Activated CD4-positive, alpha-beta T cell treated with anti-CD3 and anti-CD28 coated beads, Interleukin-2, amount 10 ng/mL, durations not matched to agents 24 days and 14 days (primary cell): ENCODE measurements at places on chromosomes 7 and 10.

DNA sequence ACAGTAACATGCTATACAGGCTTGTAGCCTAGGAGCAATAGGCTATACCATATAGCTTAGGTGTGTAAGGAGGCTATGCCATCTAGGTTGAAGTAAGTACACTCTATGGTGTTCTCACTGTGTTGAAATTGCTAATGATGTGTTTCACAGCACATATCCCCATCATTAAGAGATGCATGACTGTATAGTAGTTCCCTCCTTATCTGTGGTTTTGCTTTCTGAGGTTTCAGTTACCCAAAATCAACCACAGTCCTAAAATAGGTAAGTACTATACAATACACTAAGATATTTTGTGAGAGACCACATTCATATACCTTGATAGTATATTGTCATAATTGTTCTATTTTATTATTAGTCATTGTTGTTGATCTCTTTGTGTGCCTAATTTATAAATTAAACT lies 12.7 kb downstream of the FZD1 start:
- no peak for DNase-seq

DNA sequence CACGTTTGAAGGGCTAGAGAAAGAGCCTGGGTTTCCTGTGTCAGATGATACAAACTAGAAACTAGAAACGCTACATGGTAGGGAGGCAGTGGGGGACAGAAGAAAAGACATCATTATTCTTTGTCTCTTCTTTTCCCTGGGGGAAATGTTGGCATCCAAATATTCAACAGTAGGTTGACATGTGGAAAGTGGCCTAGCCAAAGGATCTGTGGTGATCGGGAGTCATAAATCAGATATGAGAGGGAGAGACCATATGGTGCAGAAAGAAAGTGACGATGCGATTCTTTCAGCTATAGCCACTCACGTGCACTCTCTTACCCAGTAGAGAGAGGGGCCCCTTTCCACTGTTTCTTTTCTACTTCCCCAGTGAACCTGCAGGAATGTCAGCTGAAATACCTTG lies 964.7 kb downstream of the LRMDA start:
- no peak for DNase-seq

DNA sequence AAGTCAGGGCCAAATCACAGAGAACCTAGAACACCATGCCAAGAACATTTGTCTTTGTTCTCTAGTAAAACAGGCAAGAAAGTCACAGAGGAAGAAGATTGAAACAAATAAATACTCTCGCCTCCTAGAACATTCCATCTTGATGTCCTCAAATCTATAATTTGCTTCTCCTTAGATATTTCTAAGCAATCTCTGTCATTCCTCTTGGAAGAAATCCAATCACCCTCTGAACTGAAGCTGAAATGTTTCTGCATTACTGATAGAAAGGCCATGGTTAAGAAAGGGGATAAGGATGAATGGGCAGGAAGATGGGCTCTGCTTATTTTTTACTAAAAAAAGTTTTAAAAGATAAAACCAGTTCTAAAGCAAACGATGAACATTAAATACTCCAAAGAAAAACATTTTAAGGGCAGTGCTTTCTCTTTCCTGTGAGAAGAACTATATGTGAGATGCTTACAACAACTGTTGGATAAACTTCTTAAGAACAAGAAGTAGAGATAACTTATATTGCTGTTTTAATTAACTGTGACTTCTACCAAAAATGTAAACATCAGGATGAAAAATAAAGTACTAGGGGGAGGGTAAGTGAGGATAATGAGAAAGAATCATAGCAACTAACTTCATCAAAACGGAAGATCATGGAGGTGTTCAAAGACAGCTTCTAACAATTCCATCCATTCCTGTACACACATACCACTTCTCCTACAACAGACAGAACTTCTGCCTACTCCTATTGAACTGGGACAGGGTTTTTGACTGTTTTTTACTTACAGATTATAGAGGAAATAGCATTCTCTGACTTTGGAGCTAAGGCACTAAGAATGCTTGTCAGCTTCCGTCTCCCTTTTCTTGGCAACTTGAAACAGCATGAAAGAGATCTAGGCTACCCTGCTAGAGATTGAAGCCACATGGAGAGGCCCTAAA lies 153.0 kb upstream of the LRRTM3 start:
- no peak for DNase-seq

GRCh38 chr7:139901056-139901795 lies 72.2 kb downstream of the TBXAS1 start:
- no peak for DNase-seq

DNA sequence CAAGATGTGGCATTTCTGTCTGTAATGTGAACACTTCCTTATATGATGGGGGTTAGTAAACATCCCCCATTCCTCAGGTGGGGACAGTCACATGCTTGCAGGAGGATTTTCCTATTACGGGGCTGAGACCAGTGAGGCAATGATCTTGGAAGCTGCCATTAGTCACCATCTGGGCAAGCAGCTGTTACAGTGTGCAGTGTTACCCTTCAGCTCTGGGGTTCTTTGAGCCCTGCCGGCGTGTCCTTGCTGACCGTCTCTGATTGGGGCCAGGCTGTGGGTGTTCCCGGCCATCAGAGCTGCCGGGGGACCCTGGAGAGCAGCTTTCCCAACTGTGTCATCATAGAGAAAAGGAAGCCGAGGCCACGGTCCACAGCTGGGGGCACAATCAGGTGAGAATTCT lies 126.8 kb upstream of the FAM20C start:
- DNase-seq = no peak

GRCh38 chr7:41996381-41997035 lies 240.5 kb downstream of the GLI3 start:
- DNase-seq = no peak

DNA sequence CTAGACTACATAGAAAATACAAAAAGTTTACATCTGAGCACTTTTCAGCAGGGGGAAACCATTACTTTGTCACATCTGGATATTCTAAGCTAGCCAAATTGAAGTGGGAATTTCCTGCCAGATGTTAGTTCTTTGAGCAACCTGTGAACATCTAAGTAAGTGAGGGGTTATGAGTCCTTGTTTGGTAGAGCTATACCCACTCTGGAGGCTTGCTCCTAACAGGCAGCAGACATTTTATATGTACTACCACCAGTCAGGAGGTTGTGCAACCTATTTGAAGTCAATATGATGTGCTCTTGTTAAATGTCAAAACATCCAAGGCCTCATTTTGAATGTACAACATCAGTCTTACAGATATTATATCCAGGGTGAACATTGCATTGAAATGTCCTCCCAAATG lies 143.3 kb upstream of the KAT6B start:
- DNase-seq = no peak

GRCh38 chr7:115009139-115009538 lies 87.2 kb downstream of the MDFIC start:
- peak; percentile 75 for DNase-seq

DNA sequence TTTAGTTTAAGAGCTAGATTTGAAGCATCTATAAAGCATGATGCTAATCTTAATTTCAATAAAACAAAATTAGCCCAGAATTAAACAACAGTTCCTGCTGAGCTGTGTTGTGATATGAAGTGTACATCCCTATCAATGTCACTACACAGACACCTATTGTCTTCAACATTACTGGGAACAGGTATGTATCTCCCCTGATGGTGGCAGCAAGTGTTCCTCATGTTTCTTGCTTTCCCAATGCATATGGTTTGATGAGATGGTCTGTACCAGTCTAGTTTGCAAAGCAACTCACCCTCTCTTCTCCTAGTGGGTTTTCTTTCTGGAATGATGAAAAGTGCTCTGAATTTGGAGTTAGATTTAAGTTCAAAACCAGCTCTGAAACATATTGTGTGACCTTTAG lies 38.1 kb downstream of the TSPAN12 start:
- DNase-seq = no peak

- no peak for DNase-seq
Measured at GRCh38 chr7:77587272-77587671, 50.2 kb downstream of the PTPN12 start.

GRCh38 chr10:14173706-14174594 lies 156.8 kb downstream of the FRMD4A start:
- DNase-seq = peak; percentile 63

GRCh38 chr10:62062752-62063512 lies 161.4 kb downstream of the ARID5B start:
- DNase-seq = no peak

DNA sequence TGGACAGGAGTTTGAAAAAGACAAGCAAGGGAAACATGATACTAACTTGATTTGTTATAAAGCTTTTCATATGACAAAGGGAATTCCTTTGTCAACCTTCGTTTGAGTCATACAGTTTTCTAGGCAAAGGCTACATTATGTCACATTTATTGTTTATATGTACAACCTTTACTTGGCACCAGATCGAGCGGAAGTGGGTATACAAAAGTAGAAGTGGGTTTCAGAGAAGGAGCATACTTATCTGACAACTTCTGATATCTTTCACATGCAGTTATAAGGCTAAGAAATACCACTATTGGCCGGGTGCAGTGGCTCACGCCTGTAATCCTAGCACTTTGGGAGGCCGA lies 11.0 kb downstream of the STMP1 start:
- no peak for DNase-seq

DNA sequence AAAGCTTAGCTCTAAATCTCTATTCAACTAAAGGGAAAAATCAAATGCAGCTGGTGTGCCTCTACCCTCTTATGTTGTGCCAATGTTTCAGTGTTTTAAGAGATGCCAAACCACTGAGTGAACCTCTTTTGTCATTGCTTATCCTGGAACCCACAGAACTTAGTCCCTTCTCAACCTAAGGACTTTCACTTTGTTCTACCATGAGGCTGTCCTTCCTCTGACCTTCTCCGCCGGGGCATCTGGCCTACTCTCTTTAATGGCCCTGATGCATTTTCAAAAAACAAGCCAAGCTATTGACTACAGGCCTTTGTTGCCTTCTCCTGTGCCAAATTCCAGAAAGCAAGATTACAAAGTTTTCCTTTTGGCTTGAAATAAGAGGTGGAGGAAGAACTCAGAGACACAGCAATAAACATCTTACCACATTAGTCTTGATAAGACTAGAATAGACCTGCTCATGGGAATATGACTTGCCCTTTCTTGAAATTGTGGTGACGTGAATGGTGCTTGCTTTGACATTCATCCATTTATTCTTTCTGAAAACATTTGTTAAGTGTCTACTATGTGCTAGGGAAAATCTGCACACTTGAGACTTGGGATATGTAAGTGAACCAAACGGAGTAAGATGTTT lies 253.2 kb upstream of the SMIM30 start:
- no peak for DNase-seq

DNA sequence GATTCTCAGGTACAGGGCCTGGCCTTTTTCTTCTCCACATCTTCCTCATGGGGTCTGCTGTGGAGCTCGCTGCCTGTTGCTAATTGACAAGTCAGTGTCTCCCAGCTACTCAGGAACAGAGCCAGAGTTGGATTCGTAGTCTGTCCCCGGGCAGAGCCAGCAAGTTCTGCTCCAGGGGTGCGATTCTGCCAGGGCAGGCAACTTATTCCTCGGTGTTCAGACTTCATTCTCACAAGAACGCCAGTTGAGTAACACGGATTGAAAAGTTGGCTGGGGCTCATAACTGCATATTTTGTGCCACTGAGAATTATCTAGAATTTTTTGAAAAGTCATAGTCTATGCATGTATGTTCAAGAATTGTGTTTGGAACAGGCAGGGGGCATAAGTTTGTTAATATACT lies 336.7 kb upstream of the NPVF start:
- no peak for DNase-seq

DNA sequence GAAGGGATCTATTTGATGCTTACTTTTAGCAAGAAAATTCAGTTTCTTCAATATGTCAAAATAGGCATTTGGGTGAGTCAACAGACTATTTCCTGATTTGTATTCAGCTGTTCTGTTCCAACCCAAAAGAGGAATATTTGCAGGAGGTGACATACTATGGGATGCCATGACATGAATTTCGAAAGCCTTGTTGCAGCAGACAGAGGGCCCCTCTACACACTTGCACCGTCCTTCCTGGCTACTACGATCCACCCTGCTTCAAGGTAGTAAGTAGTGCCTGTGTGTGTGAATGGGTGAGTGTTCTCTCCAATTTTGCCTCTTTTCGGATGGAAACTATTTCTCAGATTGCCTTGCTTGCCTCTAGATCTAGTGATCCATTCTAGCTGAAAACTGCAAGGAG lies 413.0 kb upstream of the ADARB2 start:
- DNase-seq = no peak

GRCh38 chr7:136049818-136050461 lies 72.8 kb upstream of the MTPN start:
- DNase-seq = no peak

- no peak for DNase-seq
Measured at GRCh38 chr7:46741938-46742540, 821.0 kb upstream of the IGFBP3 start.

DNA sequence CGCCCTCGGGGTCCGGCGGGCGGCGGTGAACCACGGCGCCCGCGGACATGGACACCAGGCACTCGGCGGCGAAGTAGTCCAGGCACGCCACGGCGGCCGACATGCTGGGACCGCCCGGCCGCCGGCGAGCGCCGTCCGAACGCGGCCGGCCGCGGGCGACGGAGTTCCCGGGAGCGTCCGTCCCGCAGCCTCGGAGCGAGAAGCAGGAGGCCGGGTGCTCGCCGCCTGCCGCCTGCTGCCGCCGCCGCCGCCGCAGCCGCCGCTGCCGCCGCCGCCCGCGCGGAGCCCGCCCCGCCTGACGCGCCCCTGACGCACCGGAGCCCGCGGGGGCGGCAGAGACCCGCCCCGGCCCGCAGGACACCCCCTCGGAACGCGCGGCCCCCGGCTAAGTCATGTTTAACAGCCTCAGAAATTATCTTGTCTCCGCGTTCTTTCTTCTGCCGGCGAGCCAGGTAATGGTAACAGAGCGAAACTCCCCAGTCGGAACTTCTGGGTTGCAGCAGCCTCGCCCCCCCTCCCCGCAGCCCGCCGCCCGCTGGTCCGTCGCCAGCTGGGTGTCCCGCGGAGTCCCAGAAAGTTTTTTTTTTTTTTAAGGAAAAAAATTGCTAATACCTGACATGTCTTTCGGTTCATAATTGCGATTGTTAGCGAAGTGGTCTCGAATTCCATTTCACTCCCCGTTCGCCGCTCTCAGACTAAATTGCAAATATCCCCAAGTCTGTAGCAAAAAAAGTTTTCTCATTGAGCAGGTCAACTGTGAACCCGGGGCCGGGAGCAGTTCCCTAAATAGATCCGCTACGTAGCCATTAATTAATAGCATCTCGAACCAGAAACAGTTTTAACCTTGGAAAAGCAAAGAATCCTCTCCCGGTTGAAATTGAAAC lies at the start of gene KLF14:
Gene KLF14 (minus strand): TSS at position 277 of the 884 bp plus-strand sequence. CDS start 174 bp downstream, at position 103.
- DNase-seq = peak; percentile 76

GRCh38 chr7:50336894-50337703 lies 32.6 kb downstream of the IKZF1 start:
- DNase-seq = peak; percentile 79

GRCh38 chr7:128383776-128384175 lies 22.3 kb upstream of the PRRT4 start:
- DNase-seq = no peak

GRCh38 chr10:132460071-132460470 lies 63.1 kb downstream of the PWWP2B start:
- DNase-seq = no peak

GRCh38 chr7:3309140-3309539 lies 8.1 kb downstream of the SDK1 start:
- DNase-seq = no peak

DNA sequence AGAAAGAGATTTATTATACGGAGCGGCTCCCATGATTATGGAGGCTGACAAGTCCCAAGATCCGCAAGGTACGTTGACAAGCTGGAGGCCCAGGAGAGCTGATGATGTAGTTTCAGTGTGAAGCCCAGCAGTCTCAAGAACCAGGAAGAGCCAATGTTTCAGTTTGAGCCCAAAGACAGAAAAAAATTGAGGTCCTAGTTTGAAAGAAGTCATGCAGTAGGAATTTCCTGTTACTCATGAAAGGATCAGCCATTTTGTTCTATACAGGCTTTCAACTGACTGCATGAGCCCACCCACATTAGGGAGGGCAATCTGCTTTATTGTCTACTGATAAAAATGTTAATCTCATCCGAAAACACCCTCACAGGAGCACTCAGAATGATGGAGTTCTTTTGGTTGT lies 51.5 kb downstream of the CCDC71L start:
- DNase-seq = no peak
